Panc1 (cell line): ENCODE measurements at places on chromosomes 1 and 21.

DNA sequence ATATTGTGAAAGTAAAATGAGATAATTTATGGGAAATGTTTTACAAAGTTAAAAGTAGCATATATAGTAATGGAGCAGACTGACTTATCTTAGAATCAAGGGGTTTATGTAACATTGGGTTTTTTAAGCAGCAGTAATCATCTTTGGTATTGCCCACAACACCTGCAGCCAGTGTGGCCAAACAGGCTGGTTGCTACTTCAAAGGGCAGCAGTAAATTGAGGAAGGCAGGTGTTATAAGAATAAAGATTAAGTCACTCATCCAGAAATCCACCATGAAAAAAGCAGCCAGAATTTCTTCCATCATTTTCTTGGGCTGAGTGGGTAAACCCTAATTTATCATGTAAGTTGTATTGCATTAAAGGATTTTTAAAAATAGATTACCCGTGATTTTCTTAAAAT lies 16.7 kb downstream of the DYNLT5 start:
- DNase-seq, result no peak

- no peak for DNase-seq
Observed at GRCh38 chr1:48693180-48693579, 83.5 kb downstream of the BEND5 start.

GRCh38 chr1:64915381-64916274 lies 50.7 kb downstream of the JAK1 start:
- no peak for DNase-seq

- no peak for DNase-seq
Observed at GRCh38 chr1:109312978-109313775, 6.4 kb upstream of the MYBPHL start.

DNA sequence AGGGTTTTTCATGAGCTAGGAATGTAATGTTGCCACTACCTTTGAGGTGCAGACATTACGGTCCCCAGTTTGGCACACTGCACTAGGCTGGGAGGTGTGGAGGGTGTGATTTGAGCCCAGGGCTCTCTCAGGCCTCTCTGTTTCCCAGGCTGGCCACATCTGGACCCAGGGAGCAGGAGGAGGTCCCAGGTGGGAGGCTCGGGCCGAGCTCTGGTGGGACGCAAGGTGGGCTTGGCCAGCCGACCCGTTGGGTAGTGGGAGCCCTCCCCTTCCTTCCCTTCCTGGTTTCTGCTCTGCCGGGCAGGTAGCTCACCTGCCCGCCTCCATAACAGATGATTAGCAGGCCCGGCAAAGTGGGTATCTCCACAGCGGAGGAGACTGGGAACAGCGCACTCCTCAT lies 146.2 kb upstream of the TMEM51 start:
- DNase-seq, result no peak

DNA sequence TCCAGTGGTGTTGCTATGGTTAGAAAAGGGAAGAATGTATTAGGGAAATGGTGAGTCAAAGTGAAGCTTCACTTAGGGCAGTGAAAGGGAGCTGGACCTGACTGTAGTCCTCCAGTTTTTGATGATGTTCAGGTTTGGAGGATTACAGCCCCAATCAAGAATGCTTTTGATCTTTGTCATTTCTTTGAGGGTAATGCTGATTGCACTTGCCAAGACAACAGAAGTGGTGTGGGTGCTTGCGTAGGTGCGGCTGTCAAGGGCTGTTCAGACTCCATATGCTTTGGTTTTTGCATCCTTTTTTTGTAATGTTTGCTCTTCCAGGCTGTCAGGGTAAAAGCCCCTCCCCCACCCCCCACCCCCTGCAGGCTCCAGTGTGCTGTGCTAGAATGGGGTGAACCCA lies 38.9 kb downstream of the HHAT start:
- DNase-seq, result no peak

DNA sequence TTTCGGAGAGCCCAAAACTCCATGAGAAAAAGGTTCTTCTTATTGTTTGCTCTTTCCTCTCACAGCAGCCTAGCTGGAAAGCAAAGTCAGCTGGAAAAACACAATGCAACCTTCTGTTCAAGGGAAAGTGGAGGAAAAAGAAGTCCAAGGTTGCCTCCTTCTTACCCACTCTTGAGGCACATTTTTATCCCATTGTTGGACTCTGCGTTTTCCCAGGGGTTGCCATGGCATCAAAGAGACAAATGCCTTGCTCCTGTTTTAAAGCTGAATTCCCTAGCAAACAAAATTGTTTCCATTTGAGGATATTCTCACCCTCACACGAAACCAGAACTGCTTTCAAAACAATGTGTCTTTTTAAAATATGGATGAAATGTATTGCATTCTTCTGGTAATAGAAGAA lies 45.1 kb upstream of the PALMD start:
- DNase-seq, result no peak

GRCh38 chr1:241592273-241592958 lies 47.8 kb downstream of the CHML start:
- no peak for DNase-seq
